Activated CD8-positive, alpha-beta memory T cell treated with anti-CD3 and anti-CD28 coated beads for 1 hour (primary cell): ENCODE measurements at places on chromosomes 2 and 18.

DNA sequence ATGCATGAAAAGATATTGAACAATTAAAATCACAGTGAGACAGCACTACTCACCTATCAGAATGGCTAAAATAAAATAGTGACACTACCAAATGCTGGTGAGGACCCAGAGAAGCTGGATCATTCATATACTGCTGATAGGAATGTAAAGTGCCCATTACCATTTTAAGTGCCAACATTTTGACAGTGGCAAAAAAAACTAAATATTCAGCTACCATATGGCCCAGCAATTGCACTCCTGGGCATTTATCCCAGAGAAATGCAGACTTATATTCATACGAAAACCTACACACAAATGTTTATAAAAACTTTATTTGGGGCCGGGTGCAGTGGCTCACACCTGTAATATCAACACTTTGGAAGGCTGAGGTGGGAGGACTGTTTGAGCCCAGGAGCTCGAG, 47.6 kb downstream of the FBXO36 start:
- no peak for DNase-seq

GRCh38 chr2:65576861-65577601, 144.6 kb upstream of the SPRED2 start:
- DNase-seq = no peak

DNA sequence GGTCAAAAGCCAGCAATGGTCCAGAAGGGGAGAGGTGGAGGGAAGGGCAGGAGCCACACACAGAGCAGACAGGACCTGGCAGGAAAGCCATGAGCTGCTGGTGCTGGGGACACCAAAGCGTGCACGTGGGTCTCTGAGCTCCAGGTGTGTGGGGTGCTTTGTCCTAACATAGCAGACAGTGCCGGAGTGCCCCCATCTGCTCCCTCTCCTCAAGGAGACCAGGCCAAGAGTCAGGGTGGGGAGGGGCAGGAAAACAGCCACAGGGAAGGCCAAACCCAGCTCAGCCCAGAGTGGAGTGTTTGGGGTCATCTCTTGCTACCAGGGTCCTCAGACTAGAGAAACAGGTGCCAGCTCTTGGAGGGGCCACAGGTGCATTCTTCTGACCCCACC, 4.2 kb upstream of the GPC1 start:
- no peak for DNase-seq

DNA sequence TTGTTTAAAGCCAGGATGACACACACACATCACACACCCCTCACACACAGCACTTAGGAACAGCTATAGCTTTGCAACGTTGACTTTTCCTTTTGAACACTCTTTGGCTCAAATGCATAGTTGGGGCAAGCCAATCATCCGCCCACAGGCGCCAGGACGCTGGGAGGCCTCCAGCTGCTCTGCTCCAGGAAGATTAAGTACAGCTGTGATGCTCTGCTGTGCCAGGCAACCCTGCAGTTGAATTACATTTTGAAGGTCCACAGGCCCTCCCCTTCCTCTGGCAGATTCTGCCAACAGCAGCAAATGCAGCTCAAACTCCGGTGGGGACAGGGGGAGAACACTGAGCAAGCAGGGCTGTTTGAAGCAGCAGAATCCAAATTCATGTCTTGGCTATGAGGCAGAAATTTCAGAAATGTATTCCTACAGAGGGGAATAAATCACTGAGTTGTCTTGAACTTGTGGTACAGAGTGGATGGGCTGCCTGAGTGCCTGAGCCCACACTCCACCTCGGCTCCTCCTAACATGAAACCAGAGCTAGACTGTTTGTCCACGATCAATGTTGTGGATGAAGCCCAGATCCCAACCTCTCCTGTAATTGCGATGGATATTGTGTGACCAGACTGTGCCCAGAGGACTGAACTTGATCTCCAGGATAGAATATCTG, 86.5 kb upstream of the PPP1CB start:
- no peak for DNase-seq

DNA sequence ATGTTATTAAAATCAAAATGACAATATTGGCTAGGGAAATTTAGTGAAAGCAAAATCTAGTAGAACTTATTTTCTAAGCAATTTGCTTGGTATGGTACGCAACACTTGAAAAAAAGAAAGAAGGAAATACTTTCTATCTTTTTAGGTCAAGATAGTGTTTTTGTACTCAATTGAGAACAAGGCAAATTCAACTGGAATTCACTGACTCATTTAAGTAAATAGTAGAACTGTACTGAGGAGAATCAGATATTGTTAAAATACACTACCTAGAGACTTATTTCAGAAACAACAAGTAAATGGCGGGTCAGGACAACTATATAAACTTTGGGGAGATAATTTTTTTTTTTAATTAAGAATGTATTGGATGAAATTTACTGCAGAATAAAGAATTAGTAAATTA, 18.9 kb downstream of the ZRANB3 start:
- no peak for DNase-seq

DNA sequence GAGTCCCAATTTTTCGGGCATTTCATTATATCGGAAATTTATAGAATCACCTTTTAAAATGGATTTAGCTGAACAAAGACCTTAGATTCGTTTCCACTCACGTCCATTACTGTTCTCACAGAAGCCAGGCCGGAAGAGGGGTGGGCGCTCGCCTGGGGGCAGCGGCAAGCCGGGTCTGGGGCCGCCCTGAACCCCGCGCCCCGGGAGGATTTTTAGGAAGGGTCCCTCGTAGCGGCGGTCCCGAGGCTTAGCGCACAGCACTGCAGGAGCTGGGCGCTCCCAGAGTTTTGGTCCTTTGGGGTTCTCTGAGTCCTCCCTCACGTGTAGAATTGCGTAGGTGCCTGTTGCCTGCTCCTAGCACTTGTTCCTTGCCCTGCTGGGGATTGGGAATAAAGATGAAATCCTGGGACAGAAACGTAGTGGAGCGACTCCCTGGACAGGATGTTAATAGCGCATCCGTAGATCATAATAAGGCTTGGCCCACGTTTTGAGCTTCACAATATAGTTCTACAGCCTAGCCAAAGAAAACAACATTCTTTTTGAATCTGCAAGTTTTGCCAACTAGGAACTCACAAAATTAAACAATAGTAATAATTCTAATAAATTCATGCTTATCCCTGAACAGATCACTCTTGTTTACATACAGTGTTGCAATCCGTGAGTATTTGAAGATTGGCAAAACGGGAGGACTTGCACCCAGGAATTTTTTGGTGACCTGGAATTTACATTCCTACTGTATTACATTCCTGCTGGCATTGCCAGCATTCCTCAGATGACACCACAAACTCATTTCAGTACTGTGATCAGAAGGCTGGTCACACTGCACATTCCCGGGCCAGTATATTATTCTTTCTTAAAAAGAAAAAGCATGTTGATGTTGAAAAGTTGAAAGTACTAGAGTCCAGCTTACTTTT, 875 bp downstream of the C18orf63 start:
- no peak for DNase-seq
